ENCODE measurements at places on chromosomes 4 and X.
A peak's percentile ranks its signal among the peaks of the same experiment; 100 is the strongest.

- H3K27ac ChIP-seq: no peak overlapping the region
- H3K4me3 ChIP-seq: no peak overlapping the region
- no peaks in the 10 kb centered on the region for H3K36me3 ChIP-seq
- no peaks in the 10 kb centered on the region for H3K27me3 ChIP-seq
- H3K4me1 ChIP-seq: no peaks in the 10 kb centered on the region
These were observed 112.6 kb upstream of the PPARGC1A start for GRCh38 chr4:24002330-24002966.

- no peaks in the 10 kb centered on the region for H3K4me1 ChIP-seq
- H3K27me3 ChIP-seq: peaks cover 6% of the 10 kb centered on the region
- no peaks in the 10 kb centered on the region for H3K36me3 ChIP-seq
- no peak overlapping the region for H3K4me3 ChIP-seq
- no peak for DNase-seq
These were observed 15.4 kb upstream of the HAND2 start for GRCh38 chr4:173545440-173545839.

GRCh38 chr4:184850018-184850417, 24.2 kb upstream of the ACSL1 start:
- peaks cover 21% of the 10 kb centered on the region for H3K4me1 ChIP-seq
- H3K4me3 ChIP-seq: no peak overlapping the region
- H3K27ac ChIP-seq: no peak overlapping the region
- no peak for DNase-seq
- no peaks in the 10 kb centered on the region for H3K36me3 ChIP-seq
- H3K27me3 ChIP-seq: no peaks in the 10 kb centered on the region

- H3K4me1 ChIP-seq: no peaks in the 10 kb centered on the region
- no peak overlapping the region for H3K4me3 ChIP-seq
- no peak overlapping the region for H3K27ac ChIP-seq
- H3K36me3 ChIP-seq: no peaks in the 10 kb centered on the region
- no peak for DNase-seq
These were observed 56.3 kb downstream of the DTHD1 start for GRCh38 chr4:36337665-36338185.

DNA sequence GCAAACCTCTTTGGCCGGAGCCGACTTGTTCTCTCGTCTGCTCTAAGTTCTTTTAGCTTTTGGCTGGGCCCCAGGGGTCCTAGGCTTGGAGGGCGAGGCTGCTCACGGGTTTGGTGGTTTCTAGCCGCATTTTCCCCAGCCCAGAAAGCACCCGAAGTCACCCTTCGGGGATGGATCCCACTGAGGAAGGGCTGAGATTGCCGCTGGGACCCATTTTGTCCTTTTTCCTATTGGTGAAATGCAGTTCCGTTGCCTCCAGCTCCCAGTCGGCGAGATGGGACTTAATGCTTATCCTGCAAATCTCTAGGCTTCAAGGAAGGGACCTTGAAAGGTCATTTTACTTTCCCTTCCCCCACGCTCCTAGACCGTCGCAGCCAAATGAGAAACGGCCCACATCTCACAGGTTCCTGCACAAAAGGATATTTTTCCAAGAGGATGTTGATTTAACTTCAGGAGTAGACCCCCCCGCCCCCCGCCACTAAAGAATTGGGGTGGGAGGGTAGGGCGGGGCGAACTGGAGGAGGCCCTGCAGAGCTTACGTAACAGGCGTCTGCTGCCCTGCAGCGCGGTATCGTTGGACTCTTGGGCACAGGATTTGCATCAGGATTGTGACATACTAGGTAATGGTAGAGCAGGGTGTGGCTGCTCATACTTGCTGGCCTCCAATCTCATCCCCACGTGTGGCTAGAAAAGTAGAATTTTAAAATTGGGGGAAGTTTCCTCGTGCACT, 564 bp downstream of the PGK1 start:
- no peaks in the 10 kb centered on the region for H3K36me3 ChIP-seq
- H3K4me3 ChIP-seq: peak overlapping the region; percentile 79
- no peaks in the 10 kb centered on the region for H3K27me3 ChIP-seq
- DNase-seq: no peak

Measured in esophagus squamous epithelium (tissue), 5 donors.